ENCODE measurements at places on chromosomes 1 and 21.

DNA sequence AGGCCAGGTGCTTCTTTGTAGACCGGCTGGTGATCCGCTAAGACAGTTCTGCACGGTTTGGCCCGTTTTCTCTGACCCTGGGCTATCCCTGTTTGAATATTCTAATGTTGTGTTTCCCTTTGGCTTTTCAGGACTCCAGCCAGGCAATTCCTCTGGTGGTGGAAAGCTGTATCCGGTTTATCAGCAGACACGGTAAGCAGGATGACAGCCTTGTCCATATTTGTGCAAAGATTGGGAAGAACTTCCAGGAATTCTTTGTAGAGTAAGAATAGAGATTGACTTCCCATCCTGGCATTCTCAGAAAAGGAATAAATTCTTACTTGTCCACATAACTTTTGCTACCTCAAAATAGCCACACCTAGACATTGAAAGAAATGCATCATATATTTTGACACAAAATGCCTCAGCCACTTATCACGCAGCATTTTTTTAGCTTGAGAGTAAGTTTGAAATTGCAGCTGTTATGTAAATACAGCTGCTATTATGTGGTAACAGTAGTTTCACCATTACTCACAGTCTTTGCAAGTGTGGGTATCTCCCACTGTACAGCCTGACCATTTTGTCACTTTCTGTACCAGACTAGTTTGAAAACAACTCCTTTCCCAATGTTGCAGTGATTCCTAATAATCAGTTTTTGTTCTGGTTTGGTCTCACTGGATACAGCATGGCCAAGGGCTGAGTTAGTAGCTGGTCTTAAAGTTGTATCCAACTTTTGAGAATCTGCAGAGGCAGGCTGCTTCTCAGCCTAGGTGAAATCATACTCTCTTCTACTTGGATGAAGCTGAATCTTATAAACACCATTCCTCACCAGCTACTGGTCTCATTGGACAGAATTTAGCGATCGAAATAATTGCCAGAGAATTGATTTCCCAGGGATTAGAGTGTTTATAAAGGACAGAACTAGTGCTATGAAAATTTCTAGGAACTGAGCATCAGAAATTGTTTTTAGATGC, 40.0 kb upstream of the IKBKE start:
- no peak for DNase-seq

DNA sequence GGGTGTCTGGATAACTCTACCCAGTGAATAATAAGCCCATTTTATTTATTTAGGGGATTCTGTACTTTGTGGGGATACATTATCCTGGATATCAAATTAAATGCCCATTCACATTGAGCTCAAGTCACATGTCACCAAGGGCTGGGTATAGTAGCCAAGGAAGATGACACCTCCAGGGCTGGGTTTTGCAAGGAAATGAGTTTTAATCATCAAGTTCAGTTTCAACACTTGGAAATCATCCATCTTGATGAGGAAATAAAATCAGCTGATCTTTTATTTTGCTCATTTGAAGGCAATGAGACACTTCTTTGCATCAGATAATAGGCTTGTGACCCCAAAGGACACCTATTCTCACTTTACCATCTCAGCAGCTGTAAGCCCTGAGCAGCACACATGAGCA, 80.0 kb upstream of the TNR start:
- DNase-seq = no peak

DNA sequence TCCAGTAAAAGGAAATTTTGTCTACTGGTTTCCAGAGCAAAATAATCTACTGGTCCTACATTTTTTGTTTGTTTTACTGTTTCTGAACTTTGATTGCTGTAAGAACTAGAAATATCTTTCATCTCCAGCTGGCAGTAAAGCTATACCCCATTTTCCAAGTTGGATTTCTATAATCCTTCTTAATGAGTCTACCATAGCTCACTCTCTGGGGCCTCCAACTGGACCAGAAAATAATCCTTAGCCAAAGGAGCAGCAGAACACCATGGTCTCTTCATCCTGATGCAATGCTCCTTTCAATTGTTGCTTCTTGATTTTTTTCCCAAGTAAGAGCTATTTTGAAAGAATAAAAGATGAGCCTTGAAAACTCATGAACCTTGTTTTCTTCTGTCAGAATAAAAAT, 110.0 kb upstream of the COL11A1 start:
- no peak for DNase-seq

DNA sequence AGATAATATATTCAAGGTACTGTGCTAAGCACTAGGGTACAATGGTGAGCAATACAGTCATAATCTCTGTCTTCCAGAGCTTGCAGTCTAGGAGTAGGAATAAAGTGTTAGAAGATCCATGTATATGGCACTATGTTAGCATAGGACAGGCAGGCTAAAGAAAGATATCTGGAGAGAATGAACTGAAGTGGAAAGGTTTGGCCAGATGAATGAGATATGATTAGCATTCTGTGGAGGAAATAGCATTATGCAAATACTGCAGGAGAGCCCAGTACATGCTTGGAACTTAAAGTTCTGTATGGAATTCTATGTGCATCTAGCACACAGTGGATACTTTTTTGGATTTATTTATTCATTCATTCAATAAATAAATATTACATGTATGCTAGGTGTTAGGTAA, 4.7 kb downstream of the C8A start:
- DNase-seq = no peak

DNA sequence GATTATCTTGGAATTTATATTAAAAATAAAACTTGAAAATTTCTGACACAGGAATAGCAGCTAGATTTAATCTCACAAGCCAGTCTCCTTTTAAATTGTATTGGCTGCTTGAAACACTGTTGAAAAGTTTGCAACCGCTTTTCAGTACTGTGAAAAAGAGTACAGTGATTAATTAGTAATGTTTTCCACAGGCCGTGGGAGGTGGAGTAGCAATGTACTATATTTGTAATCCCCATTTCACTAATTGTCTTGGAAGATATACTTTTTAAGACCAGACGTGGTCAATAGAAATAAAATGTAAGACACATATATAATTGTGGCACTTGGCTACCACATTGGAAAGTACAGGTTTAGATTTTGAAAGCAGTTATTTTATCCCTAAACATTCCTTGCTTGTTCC, 40.8 kb upstream of the MYOCOS start:
- DNase-seq = no peak

- no peak for DNase-seq
These were observed 2.6 kb upstream of the MAPKAPK2 start for GRCh38 chr1:206682111-206682510.

DNA sequence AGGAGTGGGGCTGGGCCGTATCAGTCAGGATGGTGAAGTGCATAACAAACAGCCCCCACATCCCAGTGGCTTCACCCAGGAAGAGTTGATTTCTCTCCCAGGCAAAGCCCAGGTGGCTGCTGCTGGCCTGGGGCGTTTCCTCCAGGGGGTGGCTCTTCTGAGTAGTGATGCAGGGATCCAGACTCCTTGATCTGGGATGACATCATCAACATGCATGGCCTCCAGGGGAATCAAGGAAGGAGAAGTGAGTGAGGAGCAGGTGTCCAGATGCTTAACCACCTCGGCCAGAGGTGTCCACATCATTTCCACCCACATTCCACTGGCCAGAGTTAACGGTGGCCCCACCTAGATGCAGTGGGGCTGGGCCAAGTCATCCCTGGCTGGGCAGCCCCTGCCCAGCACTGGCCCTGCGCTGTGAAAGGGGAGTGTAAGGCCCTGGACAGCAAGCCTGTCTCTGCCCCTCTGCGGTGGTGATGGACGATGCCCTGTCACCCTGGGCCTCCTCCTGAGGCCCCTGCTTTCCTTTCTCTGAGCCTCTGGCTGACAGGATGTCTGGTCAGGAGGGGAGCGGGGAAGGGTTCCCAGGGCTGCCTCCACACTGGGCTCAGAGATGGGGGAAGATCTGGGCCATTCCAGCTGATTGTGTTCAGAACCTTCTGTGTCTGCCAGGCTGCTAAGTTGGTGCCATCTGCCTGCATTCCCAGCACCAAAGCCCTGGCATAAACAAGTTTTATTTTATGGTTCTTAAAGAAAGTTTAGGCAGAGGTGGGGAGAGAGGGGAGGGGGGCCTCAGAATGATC, 598.2 kb downstream of the MATN1 start:
- no peak for DNase-seq

GRCh38 chr1:22969304-22969709, 3.4 kb downstream of the LACTBL1 start:
- DNase-seq = no peak

Data from CD4-positive, alpha-beta T cell treated with Interleukin-17A for 4 hours (primary cell).